ENCODE measurements at places on chromosomes 11 and 22. TPM values are rescaled to one million over a fixed set of nuclear protein-coding genes. Genes with fewer than 3 reads are reported as not detected.

GRCh38 chr22:16609548-16610261, 17.1 kb upstream of the CCT8L2 start:
- H3K4me1 ChIP-seq: peaks cover 7% of the 10 kb centered on the region
- no peaks in the 10 kb centered on the region for H3K36me3 ChIP-seq
- peak overlapping the region; percentile 20 for H3K4me3 ChIP-seq
- DNase-seq: no peak
- H3K27ac ChIP-seq: no peak overlapping the region
- peaks cover 50% of the 10 kb centered on the region for H3K27me3 ChIP-seq

DNA sequence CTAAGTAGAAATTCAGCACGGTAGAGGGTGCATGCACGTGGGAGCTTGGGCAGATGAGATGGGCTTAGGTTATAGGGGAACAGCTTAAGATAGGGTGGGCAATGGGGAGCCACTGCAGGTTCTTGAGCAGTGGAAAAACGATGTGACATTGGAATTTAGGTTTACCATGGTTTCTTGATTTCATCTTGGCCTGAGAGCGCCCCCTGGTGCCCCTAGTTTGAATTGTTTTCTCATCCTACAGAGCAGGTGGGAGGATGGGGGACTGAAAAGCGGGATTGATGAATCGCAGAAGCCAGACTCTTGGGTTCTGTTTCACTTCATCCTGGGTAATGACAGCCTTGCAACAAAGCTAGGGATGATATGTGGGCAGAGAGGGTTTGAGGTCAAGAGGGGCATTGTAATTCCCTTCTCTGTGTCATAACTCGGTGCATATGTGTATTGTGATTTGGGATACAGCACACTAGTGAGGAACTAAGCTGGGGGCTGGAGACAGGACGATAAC, 6.7 kb upstream of the MCAM start:
- no peak overlapping the region for H3K4me3 ChIP-seq
- peaks cover 7% of the 10 kb centered on the region for H3K27me3 ChIP-seq
- no peaks in the 10 kb centered on the region for H3K36me3 ChIP-seq
- H3K27ac ChIP-seq: no peak overlapping the region
- DNase-seq: peak; percentile 40
- peaks cover 20% of the 10 kb centered on the region for H3K4me1 ChIP-seq

- no peaks in the 10 kb centered on the region for H3K36me3 ChIP-seq
- no peak overlapping the region for H3K4me3 ChIP-seq
- H3K4me1 ChIP-seq: no peaks in the 10 kb centered on the region
- no peak overlapping the region for H3K27ac ChIP-seq
These were observed 8.7 kb upstream of the GLYAT start for GRCh38 chr11:58740447-58740846.

- DNase-seq: no peak
- H3K36me3 ChIP-seq: no peaks in the 10 kb centered on the region
- peaks cover 11% of the 10 kb centered on the region for H3K4me1 ChIP-seq
These were observed 63.8 kb downstream of the BTG4 start for GRCh38 chr11:111448414-111448813.

DNA sequence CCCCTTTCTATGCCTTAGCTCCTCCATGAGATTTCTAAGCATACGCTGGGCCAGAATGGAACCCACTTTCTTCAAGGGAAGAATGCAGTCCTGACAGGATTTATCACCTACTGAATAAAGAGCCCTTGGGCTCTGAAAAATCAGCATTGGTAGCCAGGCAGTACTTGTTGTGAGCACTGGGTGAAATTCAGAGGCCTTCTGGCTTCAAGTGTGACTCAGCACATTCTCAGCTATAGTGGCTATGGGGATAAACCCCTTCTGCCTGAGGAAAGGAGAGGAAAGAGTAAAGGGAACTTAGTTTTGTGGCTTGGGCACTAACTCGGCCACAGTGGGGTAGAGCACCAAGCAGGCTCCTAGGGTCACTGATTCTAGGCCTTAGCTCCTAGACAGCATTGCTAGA, 574.8 kb downstream of the JRKL start:
- no peaks in the 10 kb centered on the region for H3K4me1 ChIP-seq
- no peak overlapping the region for H3K27ac ChIP-seq
- DNase-seq: no peak
- H3K36me3 ChIP-seq: no peaks in the 10 kb centered on the region
- no peak overlapping the region for H3K4me3 ChIP-seq

DNA sequence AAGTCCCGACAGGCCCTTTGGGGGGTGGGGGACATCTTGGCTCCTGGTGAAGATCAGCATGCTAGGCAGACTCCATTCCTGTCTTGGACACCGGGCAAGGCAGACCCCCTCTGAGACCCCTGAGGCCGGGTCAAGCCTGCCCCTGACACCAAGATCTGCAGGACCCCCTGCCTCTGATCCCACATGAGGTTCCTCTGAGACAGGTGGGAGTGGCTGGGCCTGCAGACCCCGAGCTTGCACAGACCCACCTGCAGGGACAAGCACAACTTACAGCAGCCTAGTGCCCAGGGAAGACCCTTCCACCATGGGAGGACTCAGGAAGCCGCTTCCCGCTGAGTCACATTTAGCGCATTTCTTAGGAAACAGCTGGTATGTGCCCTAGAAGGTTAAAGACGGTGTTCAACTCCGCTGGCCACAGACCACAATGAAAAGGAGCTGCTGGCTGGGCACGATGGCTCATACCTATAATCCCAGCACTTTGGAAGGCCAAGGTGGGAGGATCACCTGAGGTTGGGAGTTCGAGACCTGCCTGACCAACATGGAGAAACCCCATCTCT, 15.5 kb downstream of the ARVCF start:
- H3K4me1 ChIP-seq: no peaks in the 10 kb centered on the region
- no peaks in the 10 kb centered on the region for H3K36me3 ChIP-seq
- H3K27me3 ChIP-seq: no peaks in the 10 kb centered on the region
- no peak overlapping the region for H3K4me3 ChIP-seq

DNA sequence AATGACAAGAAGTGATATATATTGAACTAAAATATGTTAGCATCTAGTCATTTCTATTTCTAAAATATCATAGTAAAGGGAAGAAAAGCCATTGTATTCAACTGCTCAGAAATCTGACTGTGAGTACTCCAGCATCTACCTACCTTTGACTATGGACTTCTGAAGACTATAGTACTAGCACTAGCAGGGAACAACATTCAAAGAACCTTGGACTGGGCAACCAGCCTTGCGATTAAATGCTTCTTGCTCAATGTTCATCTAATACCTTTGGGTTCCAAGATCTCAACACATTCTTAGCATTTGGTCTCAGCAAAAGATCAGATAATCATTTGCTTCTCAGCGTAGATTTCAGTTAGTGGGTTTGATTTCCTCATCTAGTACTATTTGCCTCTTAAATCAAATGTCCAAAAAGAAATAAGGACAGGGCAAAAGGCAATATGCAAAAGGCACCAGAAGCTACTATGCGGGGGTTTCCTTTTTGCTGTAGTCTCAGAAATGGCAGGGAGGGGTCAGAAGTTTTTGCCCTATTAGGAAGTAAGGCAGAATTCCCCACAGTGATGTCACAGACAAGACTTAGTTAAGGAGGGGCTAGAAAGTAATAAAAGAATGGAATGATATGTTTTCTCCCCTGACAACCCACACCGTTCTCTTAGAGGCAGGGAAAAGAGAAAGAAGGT, 80.6 kb downstream of the GAB2 start:
- H3K27me3 ChIP-seq: no peaks in the 10 kb centered on the region
- no peak overlapping the region for H3K27ac ChIP-seq
- DNase-seq: no peak
- H3K4me3 ChIP-seq: no peak overlapping the region
- H3K36me3 ChIP-seq: no peaks in the 10 kb centered on the region

GRCh38 chr11:121996574-121996973, 119.4 kb downstream of the BLID start:
- no peaks in the 10 kb centered on the region for H3K4me1 ChIP-seq
- no peaks in the 10 kb centered on the region for H3K36me3 ChIP-seq
- no peak for DNase-seq
- H3K27ac ChIP-seq: no peak overlapping the region
- H3K4me3 ChIP-seq: no peak overlapping the region
- H3K27me3 ChIP-seq: no peaks in the 10 kb centered on the region

DNA sequence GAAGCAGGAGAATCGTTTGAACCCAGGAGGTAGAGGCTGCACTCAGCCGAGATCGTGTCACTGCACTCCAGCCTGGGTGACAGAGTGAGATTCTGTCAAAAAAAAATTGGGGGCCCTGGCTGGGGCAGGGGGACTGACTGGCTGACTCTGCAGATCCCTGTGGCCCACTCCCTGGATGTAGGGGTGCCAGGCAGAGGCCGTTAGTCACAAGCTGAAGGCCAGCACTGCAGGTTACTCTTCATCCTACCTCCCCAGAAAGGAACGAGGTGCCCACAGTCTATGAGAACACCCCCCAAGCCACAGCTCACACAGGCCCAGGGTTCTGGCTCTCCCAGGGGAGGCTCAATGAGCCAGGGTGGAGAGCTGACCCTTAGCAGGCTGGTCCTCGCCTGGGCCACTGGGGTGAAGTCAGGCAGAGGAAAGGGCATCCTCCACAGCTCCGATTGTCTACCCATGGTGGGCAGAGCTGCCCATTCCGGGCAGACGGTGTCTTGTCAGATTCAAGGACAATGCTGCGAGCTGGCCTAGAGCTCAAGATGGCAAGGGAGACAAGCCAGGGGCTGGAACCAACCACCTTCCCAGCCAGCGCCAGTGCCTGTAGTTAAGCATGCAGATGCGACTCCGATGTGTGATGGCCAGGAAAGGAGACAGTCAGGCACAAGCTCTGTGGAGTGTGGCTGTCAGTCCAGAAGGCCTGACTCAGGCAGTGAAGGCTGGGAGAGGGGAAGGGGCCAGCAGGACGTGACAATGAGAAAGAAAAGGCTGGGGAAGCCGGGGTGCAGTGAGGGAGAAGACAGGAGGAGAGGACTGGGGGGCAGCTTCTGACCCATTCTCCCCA, 12.4 kb downstream of the C11orf24 start:
- H3K27ac ChIP-seq: no peak overlapping the region
- no peak for DNase-seq
- H3K4me1 ChIP-seq: peaks cover 7% of the 10 kb centered on the region
- H3K27me3 ChIP-seq: no peaks in the 10 kb centered on the region

GRCh38 chr11:41201156-41201555, 258.3 kb downstream of the LRRC4C start:
- DNase-seq: no peak
- H3K36me3 ChIP-seq: no peaks in the 10 kb centered on the region
- H3K4me3 ChIP-seq: no peak overlapping the region
- no peaks in the 10 kb centered on the region for H3K4me1 ChIP-seq
- H3K27ac ChIP-seq: no peak overlapping the region

DNA sequence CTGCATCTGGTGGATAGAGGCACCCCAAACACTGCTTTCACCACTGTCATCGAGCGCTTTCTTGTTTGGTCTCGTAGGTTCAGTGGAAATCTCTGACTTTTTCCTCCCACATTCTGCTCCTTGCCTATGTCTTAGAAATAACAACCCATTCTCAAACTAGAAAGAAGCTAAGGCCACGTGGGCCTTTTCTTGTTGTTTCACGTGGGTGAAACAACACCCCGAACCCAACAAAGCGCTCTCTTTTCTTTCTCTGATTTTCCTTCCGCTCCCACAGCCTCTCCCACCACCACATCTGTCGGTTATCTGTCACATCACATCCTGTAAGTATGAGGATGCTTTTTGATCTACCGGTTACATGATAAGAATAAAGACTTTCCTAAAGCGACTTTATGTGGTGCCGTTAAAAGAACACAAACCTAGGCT, 77.1 kb downstream of the LINC01488 start:
- H3K27me3 ChIP-seq: no peaks in the 10 kb centered on the region
- H3K36me3 ChIP-seq: no peaks in the 10 kb centered on the region
- no peak overlapping the region for H3K27ac ChIP-seq
- H3K4me3 ChIP-seq: no peak overlapping the region
- no peaks in the 10 kb centered on the region for H3K4me1 ChIP-seq

DNA sequence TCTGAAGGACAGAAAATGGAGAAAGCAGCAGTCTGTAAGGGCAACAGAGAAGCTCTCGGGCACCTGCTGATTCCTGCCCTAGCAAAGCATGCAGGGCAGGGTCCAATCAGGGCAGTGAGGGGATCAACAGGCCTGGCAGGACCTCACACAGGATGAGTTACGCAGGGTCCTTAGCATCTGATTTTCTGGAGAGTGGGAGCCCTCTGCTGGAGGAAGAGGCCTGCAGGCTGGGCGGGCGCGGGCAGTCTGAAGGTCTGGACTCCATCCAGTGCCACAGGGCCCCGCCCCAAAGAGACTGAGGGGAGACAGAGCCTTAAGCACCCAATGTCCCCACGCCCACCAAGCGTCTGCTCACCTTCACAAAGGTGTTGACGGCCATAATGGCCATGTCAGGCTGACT, 28.9 kb downstream of the AP1B1 start:
- H3K27ac ChIP-seq: peak overlapping the region; percentile 45
- peaks cover 13% of the 10 kb centered on the region for H3K4me1 ChIP-seq
- no peak overlapping the region for H3K4me3 ChIP-seq

- no peak overlapping the region for H3K27ac ChIP-seq
- H3K27me3 ChIP-seq: peaks cover 3% of the 10 kb centered on the region
- H3K4me3 ChIP-seq: no peak overlapping the region
- no peak for DNase-seq
- H3K36me3 ChIP-seq: no peaks in the 10 kb centered on the region
These were observed 25.5 kb upstream of the CECR2 start for GRCh38 chr22:17343766-17344165.

DNA sequence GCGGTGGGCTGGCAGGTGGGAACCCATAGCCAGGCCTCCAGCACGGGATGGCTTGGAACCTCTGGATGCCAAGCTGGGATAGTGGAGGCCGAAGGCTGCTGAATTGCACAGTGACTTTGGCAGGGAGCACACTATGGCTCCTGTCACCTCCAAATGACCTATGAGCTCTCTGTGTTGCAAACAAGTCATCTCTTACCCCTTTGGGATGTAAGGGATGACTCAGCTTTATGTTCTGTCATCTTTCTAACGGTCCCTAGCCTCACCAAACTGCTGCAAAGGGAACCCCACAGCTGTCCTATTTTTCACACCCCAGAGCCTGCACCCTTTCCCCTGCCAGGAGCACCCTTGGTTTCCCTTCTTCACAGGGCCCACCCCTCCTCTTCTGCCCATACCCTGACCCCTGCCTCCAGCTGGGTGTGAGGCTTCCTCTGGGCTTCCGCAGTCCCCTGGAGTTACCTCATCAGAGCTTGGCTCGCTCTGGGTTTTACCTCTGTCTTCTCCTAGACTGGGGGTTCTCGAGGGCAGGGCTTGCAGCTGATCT, 2.7 kb upstream of the SCUBE1 start:
- peak; percentile 59 for DNase-seq
- H3K4me3 ChIP-seq: no peak overlapping the region
- peaks cover 58% of the 10 kb centered on the region for H3K4me1 ChIP-seq
- H3K36me3 ChIP-seq: no peaks in the 10 kb centered on the region
- H3K27me3 ChIP-seq: peaks cover 29% of the 10 kb centered on the region
- peak overlapping the region; percentile 10 for H3K27ac ChIP-seq

DNA sequence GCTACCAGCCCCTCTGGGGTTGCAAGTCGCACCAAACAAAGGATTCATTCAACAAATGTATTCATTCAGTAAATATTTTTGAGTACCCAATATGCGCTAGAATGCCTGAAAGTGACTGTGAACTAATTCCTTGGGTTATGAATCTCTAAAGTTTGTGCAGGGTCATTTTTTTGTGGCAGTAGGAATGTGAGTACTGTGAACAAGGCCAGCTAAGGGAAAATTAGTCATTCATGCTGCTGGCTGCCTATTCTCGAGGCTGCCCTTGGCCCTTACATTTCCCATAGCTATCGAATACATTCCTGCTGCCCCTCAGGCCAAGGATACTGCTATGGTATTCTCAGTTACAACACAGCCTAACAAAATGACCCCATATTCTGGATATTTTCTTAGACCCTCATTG, 141.6 kb downstream of the TRPC6 start:
- H3K27ac ChIP-seq: no peak overlapping the region
- no peaks in the 10 kb centered on the region for H3K4me1 ChIP-seq
- DNase-seq: no peak
- no peak overlapping the region for H3K4me3 ChIP-seq
- no peaks in the 10 kb centered on the region for H3K27me3 ChIP-seq
- H3K36me3 ChIP-seq: no peaks in the 10 kb centered on the region

PLAAT2 gene
- not detected for polyA plus RNA-seq

AGBL2 gene
- not detected for polyA plus RNA-seq

MCM5 gene
- 23.4 TPM for polyA plus RNA-seq

SERPING1 gene
- 8.5 TPM for polyA plus RNA-seq

IRAG1 gene
- polyA plus RNA-seq: 3.0 TPM

All from CD14-positive monocyte (primary cell).